ENCODE measurements at places on chromosomes 11 and 22. TPM values are rescaled to one million over a fixed set of nuclear protein-coding genes. Genes with fewer than 3 reads are reported as not detected.

CCDC116 gene
- total RNA-seq: 0.36 TPM

DNA sequence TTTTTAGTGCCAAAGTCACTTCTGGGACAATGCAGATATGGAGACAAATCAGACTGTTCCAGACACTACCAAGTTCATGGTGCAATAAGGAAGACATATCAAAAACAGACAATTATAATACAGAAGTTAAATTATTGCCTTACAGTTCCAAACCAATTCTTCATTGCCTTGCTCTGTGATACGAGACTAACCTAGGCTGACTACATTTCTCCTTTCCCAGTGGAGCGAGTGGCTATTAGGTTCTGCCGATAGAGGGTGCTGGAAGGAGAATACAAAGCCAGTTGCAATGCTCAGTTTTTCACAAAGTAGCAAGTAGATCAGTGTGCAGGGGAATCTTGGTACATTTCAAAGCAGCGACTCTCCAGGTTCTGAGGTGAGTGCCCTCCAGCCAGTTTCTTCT is 67.8 kb downstream of the FAM168A start:
- no peak for DNase-seq

GRCh38 chr22:46035380-46035741 is 58.4 kb upstream of the WNT7B start:
- no peak for DNase-seq

DNA sequence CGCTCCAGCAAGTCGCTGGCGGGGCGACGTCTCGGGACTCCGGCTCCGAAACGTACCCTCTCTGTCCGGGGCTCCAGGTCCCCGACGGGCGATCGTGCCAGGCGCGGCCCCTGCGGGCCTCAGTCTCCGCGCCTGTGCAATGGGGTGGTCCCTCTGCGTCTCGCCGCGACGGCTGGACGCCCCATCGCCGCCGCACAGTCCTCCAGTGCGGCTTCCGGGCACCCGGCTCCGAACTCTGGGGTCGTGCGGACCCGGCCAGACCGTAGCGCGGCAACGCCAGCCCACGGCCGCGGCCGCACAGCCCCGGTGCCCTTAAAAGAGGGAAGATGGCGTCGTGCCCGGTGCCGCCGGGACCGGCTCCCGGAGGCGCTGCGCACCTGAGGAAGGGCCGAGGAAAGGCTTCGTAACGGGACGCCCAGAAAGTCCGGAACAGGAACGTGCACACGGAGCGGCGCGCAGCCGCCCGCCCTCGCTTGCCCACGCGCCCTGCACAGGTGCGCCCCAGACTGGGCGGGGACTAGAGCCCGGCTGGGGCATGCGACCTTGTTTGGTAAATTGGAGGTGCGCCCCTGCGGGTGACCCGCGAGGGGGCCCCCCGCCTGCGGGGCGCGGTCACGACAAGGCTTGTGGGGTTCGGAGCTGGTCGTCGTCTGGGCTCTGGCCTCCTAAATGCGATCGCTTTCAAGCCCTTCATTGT is 525 bp downstream of the BIK start:
- peak; percentile 83 for DNase-seq

DNA sequence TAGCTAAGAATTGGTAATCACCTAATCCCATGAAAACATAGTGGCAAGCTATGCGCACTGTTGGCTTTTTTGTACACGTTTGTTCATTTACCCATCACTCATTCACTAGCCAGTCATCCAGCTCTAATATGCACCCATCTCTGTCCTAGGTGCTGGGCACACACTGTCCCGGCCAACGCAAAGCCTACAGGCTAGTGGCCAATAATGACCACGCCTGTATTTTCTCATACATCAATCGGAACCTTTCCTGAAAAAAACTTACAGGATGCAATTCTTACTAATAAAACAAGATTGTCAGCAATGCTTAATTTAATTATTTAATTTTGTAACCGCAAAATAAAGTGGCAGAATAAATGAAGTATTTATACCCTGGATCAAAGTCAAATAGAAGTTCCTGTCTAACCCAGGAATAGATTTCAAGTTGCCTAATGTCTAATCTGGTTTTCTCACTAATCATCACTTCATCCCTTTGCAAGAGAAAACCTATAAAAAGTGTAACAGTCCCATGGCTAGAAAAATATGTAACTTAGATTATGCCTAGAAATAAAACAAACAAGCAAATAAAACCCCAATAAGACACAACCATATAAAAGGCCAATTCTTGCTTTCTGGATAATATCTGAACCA is 143.3 kb upstream of the BLID start:
- no peak for DNase-seq

- DNase-seq: peak; percentile 96
Observed at GRCh38 chr11:67442504-67443404, 522 bp downstream of the CORO1B start.

DNA sequence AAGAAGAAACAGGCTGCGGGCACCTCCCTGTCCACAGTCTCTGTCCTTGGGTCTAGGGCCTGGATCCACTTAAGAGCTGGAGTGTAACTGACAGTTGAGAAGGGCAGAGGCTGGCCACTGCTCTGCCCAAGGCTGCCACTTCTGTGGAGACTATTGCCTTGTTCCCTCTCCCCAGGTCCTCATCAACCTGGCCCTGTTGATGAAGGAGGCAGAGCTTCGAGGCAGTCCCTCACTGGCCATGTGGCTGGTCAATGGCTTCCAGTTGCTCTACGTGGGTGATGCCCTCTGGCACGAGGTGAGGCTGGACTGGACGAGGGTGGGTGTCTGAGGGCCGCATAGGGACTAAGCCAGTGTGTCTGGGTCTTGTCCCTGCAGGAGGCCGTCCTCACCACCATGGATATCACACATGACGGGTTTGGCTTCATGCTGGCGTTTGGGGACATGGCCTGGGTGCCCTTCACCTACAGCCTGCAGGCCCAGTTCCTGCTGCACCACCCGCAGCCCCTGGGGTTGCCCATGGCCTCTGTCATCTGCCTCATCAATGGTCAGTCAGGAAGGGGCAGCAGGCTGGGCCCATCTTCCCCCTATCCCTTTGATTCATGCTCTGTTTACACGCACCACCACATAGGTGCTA is 2.8 kb downstream of the ZNHIT2 start:
- no peak for DNase-seq

GRCh38 chr11:337711-338110 is 17.1 kb upstream of the IFITM3 start:
- DNase-seq: no peak

DNA sequence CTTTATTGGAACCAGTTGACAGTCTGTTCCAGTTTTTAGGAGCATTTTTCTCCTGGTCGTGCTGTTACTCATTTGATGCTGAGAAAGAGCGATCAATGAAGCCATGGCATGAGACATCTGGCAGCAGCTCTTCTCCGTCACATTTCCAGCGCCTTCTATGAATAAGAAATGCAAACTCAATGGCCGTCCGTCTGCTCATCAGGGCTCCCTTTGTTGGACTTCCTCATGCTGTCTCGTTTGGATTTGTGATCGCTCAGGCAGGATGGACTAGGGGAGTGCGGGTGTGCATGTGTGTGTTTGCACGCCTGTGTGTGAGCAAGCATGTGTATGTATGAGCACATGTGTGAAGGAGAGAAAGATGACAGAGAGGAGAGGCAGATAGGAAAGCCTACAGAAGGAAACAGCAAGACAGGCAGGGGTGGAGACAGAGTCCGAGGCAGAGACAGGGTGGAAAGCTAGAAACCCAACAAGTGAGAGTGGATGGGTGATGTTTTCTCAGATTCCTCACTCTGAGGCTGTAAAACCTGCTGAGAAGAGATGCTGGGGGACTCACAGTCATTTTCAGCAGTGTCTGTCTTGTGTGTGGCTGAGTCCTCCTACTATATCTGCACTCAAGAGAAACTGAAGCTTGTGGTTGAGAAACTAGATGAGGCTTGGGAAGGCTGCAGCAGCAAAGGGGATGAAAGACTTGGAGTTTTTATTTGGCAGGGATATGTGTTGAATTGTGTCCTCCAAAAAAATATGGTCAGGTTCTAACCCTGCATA is 56.0 kb upstream of the CLMP start:
- peak; percentile 64 for DNase-seq

DNA sequence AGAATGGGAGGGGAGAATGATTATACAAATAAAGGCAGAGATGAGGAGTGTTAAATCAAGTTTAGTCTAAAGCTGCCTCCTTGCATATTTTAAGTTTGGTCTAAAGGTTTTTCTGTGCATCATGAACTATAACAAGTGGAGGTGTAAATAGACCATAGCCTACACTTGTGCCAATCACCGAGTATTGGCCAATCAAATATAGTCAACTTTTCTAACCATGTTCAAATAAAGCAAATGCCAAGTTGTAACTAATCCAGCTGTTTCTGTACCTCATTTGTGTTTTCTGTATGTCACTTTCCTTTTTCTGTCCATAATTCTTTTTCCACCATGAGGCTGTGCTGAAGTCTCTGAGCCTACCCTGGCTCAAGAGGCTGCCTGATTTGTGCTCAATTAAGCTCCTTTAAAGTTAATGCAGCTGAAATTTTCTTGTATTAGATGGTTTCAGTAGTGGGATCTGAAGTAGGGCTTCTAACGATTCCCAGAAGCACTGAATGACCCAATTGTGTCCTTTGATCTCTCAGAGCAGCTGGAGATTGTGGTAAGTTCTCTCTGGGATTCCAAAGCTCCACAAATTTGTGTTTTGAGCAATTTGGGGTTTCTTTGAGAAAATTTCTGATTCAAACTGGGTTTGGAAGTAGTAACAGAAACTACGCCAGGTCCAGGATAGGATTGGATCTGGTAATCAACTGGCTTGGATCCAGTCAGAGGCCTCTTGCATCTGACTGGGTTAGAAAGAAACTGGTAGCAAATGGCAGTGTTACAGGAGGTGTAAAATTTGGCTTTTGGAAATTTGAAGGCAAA is 25.6 kb downstream of the OR5A2 start:
- DNase-seq: no peak

PDE2A gene
- total RNA-seq: 0.36 TPM

DNA sequence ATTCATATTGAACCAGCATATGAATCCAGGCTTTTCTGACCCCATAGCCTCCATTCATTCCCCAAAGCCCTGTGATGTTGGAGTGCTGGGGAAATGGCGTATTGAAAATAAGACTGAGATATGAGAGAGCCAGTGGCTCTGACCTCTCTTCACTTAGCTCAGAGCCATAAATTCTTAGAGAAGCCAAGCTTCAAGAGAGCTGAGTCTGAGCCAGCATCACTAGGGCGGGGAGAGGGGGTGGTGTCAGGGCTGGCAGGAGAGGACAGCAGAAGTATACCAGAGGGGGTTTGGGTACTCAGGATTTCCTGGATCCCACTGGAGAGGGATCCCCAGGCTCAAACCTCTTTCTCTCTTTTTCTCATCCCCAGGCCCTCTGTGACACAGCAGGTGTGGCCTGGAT is 16.7 kb upstream of the MOGAT2 start:
- no peak for DNase-seq

- no peak for DNase-seq
Observed at GRCh38 chr11:5275369-5276110, 5.8 kb upstream of the HBE1 start.

KCNQ1OT1 gene
- 6.2 TPM for total RNA-seq

NCR3LG1 gene
- total RNA-seq: 26.5 TPM

MS4A12 gene
- total RNA-seq: not detected

RIMBP3B gene
- total RNA-seq: 0.29 TPM

DNA sequence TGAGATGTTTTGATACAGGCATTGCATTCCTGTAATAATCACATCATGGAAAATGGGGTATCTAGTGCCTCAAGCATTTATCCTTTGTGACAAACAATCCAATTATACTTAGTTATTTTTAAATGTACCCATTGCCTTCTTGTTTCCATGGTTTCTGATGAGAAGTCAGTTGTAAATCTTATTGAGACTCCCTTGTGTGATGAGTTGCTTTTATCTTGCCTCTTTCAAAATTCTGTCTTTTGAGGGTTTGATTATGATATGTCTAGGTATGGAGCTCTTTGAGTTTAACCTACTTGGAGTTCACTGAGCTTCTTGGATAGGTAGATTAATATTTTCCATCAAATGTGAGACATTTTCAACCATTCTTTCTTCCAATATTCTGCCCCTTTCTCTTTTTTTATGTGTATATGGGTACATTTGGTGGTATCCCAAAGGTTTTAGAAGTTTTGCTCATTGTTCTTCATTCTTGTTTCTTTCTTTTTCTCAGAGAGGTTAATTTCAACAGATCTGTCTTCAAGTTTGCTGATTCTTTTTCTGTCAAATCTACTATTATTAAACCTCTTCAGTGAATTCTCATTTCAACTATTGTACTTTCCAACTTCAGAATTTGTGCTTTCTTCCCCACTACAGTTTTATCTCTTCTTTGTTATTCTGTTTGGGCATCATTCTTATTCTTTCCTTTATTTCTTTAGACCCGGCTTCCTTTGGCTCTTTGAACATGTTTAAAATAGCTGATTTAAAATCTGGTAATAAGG is 13.7 kb downstream of the NAGA start:
- DNase-seq: peak; percentile 11

PKDREJ gene
- total RNA-seq: not detected

ZNF202 gene
- total RNA-seq: 5.6 TPM

DGKZ gene
- 52.5 TPM for total RNA-seq

- no peak for DNase-seq
Observed at GRCh38 chr22:24945430-24945829, 1.1 kb downstream of the LHFPL7 start.

DNA sequence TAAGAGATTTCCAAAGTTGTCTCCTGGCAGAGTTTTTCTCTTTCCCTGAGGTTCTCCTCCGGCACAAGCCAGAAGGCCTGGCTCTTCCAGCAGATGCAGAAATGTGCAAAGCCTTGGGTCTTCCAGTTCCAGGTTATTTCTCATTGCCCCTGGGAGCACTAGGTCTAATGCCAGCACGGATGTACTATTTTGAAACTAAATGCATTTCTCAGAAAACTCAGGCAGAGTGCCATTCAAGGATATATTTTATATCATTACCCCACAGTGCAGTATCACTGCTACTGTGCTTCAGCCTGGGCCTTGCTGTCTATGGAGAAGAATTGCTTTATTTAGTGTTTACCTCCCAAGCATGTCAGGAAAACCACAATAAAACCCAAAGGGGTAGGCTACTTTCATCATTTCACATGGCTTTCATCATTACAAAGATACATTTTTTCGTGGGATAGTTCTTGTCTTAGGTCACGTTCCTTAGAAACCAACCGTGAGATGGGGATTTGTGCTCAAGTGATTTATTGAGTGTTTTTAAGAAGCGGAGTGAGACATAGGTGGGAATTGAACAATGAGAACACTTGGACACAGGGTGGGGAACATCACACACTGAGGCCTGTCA is 22.4 kb upstream of the FZD4 start:
- peak; percentile 22 for DNase-seq

DNA sequence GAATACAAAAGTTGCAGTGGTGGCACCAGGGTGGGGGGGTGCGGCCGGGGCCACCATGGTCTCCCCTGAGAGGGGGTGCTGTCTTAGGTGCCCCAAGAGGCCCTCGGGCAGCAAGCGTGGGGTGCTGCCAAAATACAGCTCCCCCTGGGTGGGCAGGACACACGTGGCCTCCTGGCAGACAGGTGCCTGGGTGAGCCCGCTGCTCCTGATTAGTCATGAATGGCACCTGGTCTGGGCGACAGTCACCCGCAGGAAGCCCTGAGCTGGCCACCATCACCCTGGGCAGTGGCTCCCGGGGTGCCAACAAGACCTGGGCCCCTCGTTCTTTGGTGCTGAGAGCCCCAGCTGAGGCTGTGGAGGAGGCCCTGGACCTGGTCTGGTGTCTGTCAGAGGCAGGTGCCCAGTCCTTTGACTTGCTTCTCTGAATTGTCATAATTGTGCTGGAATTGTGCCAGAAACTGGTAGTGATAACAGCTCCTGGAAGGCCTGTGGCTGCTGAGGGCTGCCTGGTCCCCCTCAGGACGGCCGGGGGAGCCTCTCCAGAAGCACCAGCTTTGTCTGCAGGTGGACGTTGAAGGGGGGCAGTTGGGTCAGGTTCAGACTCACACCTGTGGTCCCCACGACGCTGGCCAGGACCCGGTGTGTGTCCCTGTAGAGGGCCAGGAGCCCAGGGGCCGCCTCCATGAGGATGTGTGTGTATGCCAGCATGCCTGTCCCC is 14.8 kb downstream of the ALG12 start:
- DNase-seq: no peak

C11orf65 gene
- total RNA-seq: 1.1 TPM

MMP7 gene
- total RNA-seq: not detected

Measured in osteoblast (primary cell).